ENCODE measurements at places on chromosomes 16 and 17.

DNA sequence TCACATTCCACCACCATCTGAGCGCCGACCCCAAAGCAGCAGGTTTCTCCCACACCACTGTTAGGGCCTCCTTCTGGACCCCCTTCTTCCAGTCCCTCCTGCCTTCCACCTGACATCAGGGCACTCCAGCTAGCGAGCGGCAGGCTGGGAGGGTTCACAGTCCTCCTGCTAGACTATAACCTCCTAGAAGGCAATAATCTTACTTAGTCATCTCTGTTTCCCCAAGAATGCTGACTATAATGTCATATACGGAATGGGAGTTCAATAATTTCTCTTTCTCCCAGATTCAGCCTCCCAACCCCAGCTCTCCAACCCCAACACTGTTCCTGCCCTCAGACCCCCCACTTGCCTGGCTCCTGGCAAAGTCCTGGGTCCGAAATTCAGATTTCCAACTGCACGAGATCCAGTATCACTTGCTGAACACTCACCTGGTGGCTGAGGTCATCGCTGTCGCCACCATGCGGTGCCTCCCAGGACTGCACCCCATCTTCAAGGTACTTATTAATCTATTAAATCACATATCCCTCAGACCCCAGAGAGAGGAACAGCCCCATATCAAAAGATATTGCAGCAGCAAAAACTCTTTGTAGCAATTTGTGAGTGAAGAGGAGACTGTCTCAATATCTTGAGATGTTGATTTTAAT lies 5.6 kb downstream of the ALOX12 start:
- no peak for DNase-seq

DNA sequence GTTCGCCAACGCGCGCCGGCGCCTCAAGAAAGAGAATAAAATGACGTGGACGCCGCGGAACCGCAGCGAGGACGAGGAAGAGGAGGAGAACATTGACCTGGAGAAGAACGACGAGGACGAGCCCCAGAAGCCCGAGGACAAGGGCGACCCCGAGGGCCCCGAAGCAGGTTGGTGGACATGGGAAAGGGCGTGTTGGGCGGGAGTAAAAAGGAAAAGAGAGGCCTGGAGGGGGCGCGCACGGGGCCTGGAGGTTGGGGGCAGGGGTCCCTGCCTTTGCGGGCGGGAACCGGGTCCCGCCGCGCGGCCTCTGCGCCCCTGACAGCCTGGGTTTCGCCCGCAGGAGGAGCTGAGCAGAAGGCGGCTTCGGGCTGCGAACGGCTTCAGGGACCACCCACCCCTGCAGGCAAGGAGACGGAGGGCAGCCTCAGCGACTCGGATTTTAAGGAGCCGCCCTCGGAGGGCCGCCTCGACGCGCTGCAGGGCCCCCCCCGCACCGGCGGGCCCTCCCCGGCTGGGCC lies 2.1 kb downstream of the IRX5 start:
- DNase-seq = no peak

- no peak for DNase-seq
Observed at GRCh38 chr17:12310811-12311210, 290.1 kb downstream of the MAP2K4 start.

DNA sequence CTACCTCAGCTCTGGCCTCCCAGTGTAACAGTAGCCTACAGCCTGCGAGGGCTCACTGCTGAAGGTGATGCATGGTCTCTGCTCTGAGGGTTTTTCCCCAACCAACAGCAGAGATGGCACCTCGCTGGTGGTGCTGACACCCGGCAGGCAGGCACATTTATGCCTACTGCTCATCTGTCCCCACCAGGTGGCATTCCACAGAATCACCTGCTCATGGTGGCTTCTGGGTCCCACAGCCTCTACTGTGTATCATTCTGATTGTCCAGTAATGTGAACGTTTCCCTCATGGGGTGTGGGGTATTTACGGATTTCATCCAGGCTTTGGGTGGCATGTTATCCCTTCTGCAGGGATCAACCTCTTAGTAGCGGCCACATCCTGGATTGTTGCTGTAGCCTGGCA lies 331.5 kb downstream of the SNX29 start:
- DNase-seq = no peak

GRCh38 chr17:48995304-48995973 lies 1.7 kb upstream of the IGF2BP1 start:
- DNase-seq = no peak

- DNase-seq = no peak
Observed at GRCh38 chr16:51399908-51400670, 249.0 kb upstream of the SALL1 start.

DNA sequence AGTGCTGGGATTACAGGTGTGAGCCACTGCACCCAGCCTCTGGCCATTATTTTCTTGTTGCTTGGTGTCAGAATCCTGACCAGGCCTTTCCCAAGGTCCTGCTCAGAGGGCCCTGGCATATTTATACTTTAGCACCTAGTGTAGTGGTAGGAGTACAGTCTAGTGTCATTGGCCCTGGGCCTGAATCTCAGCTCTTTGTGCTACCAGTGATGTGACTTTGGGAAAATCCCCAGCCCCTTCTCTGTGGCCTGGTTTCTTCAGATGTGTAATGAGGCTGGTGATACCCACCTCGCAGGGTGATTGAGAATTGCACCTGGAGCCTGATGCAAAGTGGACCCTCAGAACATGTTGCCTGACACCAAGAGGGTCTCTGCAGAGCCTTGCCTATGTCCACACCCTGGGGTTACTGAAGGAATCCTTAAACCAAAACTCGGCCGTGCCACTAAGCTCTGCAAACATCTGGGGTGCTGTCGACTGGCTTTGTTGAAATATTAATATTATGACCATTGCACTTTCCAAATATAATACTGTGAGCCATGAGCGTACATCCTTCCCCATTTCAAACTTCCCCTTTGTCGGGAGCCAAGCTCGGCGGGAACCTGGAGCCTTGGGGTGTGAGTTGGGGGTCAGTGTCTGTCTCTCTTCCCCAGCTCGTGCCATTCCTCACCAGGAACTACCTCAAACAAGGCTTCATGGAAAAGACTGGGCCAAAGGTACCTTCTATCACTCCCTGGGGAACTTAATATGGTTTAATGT lies 18.0 kb upstream of the RNF135 start:
- no peak for DNase-seq

- DNase-seq = no peak
Observed at GRCh38 chr17:57091186-57091618, 6.2 kb downstream of the AKAP1 start.

- DNase-seq = no peak
Observed at GRCh38 chr17:78613416-78613815, 36.2 kb upstream of the DNAH17 start.

DNA sequence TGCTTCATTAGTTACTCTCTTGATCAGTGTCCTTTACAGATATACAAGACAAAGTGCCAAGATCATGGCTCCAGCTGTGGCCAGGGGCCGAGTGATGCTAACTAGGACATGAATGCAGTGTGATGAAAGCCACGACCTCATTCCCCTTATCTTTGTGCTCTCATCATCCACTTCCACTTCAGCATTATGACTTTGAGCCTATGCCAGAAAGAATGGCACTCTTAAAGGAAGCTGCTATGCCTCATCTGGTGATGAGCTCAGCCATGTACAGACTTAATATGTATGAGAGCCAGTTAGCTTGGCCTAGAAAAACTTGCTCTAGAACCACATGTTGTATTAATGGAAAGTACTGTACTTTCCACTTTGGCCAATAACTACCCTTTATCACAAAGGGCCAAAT lies 179.1 kb downstream of the TOX3 start:
- no peak for DNase-seq

DNA sequence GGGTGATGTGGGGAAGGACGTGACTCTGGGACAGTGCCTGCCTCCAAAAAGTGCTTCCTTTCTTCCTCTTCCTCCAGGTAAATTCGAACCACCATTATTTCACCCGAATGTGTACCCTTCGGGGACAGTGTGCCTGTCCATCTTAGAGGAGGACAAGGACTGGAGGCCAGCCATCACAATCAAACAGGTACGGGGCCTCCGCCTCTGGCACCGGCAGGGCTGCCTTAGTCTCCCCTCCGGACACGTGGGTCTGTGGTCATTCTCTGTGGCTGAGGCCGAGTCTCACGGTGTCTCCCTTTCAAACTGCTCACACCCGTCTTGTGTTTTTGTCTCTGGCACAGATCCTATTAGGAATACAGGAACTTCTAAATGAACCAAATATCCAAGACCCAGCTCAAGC lies 10.7 kb downstream of the UBE2I start:
- no peak for DNase-seq

DNA sequence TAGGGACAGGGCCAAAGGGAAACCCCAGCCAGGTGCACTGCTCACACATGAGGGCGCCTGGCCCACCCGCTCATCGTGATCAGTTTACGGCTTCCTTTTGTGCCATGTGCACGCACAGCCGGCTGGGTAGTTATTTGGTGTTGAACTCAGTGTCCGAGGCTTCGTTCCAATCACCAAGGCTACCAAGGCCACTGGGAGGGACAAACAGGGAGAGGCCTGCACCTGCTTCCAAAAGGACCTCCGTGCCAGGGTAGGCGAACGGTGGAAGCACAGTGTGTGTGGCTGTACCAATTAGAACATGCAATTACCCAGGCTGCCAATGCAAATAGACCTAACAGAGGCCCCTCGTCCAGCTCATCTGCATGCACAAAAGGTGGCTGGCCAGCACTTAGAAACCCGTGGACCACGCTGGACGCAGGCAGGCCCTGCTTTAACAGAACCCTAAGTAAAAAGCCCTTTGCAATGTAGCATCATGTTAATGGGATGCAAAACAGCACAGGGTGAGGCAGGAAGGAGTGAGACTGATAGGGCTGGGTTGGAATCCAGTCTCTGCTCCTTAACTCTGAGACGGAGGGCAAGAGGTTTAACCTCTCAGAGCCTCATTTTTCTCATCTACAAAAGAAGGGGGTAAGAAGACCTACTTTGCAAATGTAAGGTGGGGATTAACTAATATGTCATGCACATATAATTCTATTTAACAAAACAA lies 204.0 kb downstream of the XYLT1 start:
- no peak for DNase-seq

GRCh38 chr16:23107117-23107516 lies 42.1 kb downstream of the USP31 start:
- no peak for DNase-seq

DNA sequence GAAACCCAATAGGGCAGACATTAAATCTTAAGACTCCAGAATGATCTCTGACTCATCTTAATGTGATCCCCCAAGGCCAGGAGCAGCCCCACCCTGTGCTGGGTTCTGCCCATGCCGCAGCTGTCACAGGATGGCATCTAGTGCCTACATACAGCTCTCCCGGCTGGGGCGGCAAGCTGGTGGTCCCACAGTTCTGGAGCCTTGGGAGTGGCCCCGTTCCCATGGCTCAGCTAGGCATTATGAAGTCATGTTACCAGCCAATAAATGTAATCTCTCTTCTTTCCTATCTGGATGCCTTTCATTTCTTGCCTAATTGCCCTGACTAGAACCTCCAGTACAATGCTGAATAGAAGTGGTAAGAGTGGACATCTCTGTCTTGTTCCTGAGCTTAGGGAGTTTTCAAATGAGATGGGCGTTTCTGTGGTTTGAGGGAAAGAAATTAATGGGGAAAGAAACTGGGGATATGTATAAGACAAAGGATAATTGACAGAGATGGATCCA lies 95.7 kb upstream of the DNAH17 start:
- no peak for DNase-seq

- DNase-seq = no peak
Observed at GRCh38 chr16:8855051-8855786, 13.6 kb downstream of the CARHSP1 start.
